BJ (cell line): ENCODE measurements at places on chromosomes 6 and 20. TPM values are rescaled to one million over a fixed set of nuclear protein-coding genes. Genes with fewer than 3 reads are reported as not detected.

GRCh38 chr6:83055366-83055964 lies 10.2 kb downstream of the UBE3D start:
- DNase-seq, result no peak

- DNase-seq, result no peak
Measured at GRCh38 chr6:7554533-7555275, 13.2 kb downstream of the DSP start.

- no peak for DNase-seq
Measured at GRCh38 chr6:144325232-144325631, 40.1 kb downstream of the UTRN start.

The KCNG1 gene
- 13.2 and 18.2 TPM in 2 replicates for polyA plus RNA-seq

DNA sequence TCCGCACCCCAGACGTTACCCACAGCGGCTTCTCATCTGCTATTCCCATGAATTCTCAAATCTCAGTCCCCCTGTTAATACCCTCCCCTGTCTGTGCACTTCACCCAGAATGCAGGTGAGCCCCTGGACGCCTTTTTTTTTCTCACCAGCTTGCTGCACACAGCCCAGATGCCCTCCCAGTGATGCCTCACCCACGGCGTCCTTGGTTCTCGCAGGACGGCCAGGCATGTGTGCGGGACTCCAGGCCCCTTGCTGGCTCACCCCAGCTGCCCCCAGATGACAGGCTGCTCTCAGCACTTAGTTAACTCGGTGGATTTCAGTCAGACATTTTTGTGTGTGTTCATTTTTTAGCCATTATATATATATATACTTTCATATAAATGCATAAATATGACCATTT lies 25.4 kb upstream of the PI16 start:
- DNase-seq, result no peak

The BPI gene
- polyA plus RNA-seq, result 0.69 and 1.1 TPM in 2 replicates

DNA sequence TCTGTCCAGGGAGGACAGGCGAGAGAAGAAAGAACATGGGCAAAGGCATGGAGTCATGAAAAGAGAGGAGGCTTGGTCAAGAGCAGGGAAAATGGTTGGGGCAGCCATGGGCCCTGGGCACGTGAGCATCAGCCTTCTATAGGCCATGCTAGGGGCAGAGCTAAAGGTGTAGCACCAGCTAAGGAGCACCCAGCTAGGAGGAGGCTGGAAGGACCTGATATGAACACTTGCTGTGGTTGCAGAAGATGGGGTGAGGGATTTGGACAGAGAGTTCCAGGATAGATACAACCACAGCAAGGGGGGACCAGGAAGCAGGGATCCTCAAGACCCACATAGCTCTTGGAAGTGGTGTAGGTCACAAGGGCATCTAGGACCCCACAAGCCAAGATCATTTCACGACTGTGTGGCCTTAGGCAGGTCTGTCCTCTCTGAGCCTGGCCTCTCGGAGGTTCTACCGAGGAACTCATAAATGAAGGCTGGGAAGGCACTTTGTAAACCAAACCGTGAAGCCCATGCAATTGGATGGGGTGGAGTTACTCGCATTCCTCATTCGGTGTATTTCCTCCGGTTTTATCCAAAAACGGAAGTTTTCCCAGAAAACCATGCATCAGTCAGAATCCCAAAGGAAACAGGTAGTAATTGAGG lies 74.0 kb upstream of the TOP1 start:
- no peak for DNase-seq

The TMEM200A gene
- 6.0 and 9.2 TPM in 2 replicates for polyA plus RNA-seq

DNA sequence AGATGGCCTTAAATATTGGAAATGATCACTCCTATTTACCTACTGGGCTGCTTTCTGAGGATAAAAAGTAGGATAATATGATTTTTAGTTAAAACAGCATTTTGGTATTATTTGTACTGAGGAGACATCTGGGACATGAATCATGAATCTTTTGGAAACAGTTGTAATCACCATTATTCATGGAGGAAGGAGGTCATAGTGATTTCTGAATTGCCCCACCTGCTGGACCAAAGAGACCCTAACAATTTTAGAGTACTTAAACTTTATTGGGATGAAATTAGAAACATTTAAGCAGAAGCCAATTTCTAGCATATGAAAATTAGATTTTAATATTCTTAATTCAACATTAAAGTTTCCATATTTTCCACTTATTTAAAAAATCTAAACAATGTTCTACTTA lies 108.4 kb upstream of the SIM1 start:
- no peak for DNase-seq

DNA sequence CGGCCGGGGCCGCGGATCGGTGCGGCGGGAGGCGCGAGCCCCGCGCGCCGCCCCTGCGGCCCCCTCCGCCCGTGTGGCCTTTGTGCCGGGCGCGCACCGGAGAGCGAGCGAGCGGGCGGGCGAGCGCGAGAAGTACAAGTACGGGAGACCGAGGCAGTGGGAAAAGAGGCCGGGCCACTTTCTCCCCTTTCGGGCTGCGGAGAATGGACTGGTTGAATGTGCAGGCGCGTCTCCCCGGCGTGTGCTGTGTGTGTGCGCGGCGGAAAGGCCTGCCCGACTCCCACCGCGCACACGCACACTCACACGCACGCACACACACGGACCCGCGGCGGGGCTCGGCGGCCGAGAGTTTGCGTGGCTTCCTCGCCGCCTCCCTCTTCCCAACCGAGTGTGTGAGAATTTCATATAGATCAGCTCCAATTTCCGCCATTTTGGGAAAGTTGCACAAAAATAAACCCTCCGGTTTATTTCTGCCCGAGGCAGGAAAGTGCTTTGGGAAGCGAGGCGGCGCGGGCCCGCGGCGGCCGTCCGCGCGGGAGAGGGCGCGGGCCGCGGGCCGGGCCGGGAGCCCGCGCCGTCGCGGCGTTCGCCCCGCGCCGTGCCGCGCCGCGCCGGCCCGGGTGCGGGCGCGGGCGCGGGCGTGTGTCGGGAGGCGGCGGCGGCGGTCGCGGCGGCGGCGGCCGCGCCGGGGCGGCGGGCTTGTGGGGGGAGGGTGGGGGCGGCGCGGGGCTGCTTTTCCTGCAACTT lies 1.1 kb downstream of the L3MBTL3 start:
- DNase-seq, result no peak

DNA sequence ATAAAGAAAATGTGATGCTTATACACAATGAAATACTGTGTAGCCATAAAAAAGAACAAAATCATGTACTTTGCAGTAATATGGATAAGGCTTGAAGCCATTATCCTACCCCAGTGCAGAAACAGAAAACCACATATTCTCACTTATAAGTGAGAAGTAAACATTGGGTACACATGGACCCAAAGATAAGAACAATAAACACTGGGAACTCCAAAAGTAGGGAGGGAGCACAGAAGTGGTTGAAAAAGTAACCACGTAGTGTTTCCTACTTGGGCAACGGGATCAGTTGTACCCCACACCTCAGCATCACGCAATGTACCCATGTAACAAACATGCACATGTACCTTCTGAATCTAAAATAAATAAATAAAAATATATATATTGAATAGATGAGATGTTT lies 8.2 kb downstream of the IRAK1BP1 start:
- no peak for DNase-seq

- DNase-seq, result no peak
Measured at GRCh38 chr20:13567663-13568062, 71.1 kb downstream of the TASP1 start.

- DNase-seq, result no peak
Measured at GRCh38 chr6:101231606-101232235, 161.8 kb upstream of the GRIK2 start.

The DEK gene
- polyA plus RNA-seq, result 29.2 and 52.1 TPM in 2 replicates

- DNase-seq, result no peak
Measured at GRCh38 chr6:22906091-22906549, 336.8 kb downstream of the HDGFL1 start.

DNA sequence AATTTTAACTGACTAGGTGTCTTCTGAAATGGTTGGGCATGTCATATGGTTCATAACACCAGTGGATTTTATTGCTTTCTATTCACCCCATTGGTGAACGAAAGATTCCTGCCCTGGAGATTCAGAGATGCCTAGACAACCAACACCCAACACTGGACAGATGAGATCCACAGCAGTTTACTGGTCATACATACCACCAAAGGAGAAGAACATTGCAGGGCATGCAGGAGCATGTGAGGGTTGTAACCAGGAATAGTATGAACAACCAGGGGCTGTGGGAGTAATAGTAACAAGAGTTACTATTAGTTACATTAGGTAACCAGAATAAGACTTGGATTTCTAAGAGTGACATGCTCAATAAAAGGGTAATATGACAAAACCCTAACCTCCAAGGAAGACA lies 77.8 kb upstream of the FABP7 start:
- no peak for DNase-seq

GRCh38 chr20:32592022-32592421 lies 6.9 kb upstream of the NOL4L start:
- no peak for DNase-seq

- no peak for DNase-seq
Measured at GRCh38 chr6:151291722-151292059, 51.9 kb downstream of the AKAP12 start.

GRCh38 chr6:1200081-1200408 lies 111.9 kb upstream of the FOXQ1 start:
- no peak for DNase-seq

DNA sequence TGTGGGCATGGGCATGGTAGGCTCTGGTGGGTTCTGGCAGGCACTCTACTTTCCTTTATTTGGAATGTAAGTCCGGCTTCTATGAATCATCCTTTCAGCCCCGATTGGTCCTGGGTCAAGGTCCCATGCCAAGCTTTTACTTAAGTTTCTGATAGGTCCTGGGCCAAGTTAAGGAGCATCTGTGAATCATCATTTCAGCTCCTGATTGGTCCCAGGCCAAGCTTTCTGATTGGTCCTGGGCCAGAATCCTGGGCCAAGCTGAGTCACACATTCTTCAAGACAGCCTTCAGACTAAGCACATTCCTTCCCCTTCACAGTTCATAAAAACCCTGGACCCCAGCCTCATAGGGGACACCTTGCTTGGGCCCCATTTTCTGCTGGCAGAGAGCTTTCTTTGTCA lies 231.0 kb upstream of the EYS start:
- no peak for DNase-seq

The RGS17 gene
- polyA plus RNA-seq, result 0.09 and 0.12 TPM in 2 replicates

- no peak for DNase-seq
Measured at GRCh38 chr6:8855411-8855810, 420.1 kb upstream of the SLC35B3 start.

DNA sequence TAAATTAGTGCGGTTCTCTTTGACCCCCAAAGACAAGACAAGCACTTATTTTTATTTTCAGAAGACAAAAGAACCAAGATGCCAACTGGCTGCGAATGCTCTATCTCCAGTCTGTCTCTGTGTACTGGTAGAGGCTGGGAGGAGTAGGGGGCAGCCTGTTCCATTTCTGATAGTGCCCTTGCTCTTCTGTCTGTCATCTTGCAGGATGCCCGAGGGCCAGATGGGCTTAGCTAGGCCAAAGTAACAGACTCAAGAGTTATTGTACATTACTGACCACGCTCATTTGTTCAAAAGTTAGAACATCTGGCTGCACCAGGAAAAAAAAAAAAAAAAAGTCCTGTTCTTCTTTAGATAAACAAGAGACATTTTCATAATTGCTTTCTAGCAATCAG lies 198.1 kb upstream of the UST start:
- DNase-seq, result no peak

- DNase-seq, result no peak
Measured at GRCh38 chr6:19802656-19803055, 34.5 kb upstream of the ID4 start.

- no peak for DNase-seq
Measured at GRCh38 chr6:19692506-19693298, 144.5 kb upstream of the ID4 start.

The OTOR gene
- not detected in 2 replicates for polyA plus RNA-seq

GRCh38 chr6:85594197-85594930 lies 706 bp upstream of the SNX14 start:
- no peak for DNase-seq

DNA sequence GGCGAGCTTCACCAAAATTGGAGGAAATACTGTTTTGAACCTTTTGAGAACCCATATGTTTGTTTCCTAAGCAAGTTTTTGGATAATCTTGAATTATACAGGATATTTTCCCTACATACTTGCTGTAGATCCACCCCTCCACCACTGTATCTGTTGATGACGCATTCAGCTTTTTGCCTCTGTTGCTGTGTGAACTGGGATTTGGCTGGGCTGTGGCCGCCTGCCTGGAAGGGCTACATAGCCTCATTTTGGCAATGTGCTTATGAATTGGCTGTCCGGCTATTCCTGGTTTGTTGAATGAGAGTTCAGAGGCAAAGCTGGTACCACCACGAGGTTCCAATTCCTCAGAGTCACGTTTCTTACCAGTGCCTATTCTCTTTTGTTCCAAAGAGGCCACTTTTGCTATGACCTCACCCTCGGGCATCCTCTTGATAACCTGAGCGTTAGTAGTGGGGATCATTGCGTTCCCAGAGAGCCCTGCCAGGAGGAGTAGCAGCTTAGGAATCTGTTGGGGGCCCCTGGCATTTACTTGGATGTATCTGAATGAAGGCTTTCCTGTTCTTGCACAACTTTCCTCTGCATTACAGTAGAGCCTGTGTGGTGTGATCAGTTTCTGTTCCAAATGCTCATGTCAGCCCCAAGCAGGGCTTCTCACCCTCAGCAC lies 6.4 kb downstream of the FAM83D start:
- no peak for DNase-seq

The PTCRA gene
- polyA plus RNA-seq, result not detected in 2 replicates

The TMC2 gene
- not detected in 2 replicates for polyA plus RNA-seq
